ENCODE measurements at places on chromosomes 2 and 18.

- no peak for DNase-seq
These were observed 43.6 kb downstream of the SRBD1 start for GRCh38 chr2:45567288-45567963.

GRCh38 chr18:59536166-59536565, 161.1 kb downstream of the CCBE1 start:
- no peak for DNase-seq

- no peak for DNase-seq
These were observed 839 bp upstream of the GPR148 start for GRCh38 chr2:130728007-130728454.

- DNase-seq: no peak
These were observed 5.4 kb downstream of the CMPK2 start for GRCh38 chr2:6860296-6860695.

DNA sequence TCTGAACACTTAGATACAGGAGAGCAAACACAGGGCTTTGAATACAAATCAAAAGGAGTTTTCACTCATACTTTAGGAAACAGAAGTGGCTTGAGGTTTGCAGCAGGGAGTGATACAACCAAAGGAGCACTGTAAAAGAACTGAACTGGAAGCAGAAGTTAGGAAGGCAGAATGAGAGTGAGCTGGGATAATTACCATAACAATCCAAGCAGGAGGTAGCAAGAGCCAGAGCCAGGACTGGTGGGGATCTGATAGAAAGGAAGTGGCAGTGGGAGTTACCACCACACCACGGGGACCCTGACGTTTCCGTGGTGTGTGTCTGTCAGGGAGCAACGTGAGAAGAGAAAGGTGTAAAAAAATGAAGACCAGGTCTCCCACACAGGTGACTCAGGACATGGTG, 81.3 kb upstream of the EPB41L3 start:
- no peak for DNase-seq

- no peak for DNase-seq
These were observed 231.9 kb upstream of the MMADHC start for GRCh38 chr2:149819356-149819957.

- no peak for DNase-seq
These were observed at the start of gene TFPI for GRCh38 chr2:187554011-187554703. TFPI (minus strand) TSS chr2:187554435; CDS start chr2:187503768, 50,667 bp downstream.

DNA sequence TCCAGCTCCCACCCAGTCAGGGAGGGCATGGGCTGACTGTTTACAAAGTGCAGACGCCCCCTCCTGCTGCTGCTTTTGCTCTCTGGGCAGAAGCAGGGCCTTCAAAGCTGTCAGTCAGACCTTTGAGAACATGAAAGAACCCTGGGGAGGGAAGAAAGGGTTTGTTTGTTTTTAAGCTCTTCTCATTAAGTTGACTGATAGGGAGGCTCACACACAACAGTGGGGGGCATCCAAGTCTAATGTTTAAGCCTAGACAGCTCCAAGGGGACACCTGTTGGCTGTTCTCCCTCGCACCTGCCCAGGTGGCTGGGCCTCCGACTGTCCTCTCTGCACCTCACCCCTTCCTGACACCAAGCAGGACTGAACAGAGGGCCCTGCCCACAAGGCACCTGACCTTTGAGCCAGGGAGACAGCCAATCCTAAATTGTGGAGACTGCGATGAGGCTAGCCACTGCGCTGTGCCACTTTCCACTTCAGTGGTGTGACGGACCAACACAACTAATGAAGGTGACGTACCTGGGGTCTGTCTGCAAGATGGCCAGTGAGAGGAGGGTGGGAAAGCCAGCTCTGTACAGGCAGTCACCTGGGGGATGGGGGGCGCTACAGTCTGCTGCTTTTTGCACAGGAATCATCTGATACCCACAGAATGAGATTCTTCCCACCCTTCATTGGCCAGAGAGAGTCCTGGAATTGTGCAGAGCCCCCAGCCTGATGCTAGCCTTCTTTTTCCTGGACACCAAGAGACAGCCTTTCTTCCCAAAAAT, 16.3 kb downstream of the ST6GAL2 start:
- no peak for DNase-seq

- no peak for DNase-seq
These were observed 46.3 kb upstream of the SEMA4C start for GRCh38 chr2:96916156-96916630.

- no peak for DNase-seq
These were observed 249.5 kb upstream of the TANK start for GRCh38 chr2:160910681-160911080.

- no peak for DNase-seq
These were observed 85.9 kb downstream of the ZNF407 start for GRCh38 chr18:74683573-74683972.

- no peak for DNase-seq
These were observed 298.4 kb downstream of the NDUFA10 start for GRCh38 chr2:239726631-239727181.

DNA sequence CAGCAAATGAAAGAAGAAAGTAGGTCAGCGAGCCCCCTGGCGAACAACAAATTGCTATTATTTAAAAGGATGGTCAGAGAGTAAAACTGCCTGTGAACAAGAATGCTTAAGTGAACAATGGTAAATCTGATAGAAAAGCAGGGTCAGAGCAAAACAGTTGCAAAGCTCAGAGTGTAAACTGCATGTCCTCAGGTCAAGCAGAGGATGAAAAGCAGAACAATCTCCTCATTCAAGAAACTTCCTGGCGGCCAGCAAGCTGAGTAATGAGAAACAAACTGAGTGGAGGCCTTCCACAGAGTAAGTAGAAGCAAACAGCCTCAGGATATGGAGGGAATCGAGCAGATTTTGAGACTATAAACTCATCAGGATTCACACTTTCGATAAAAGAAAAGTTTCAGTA, 117.9 kb downstream of the PPP1R1C start:
- DNase-seq: no peak
